GM13976 (cell line): ENCODE measurements at places on chromosomes 5 and 9.

- no peak for DNase-seq
Measured at GRCh38 chr5:80324912-80325311, 5.1 kb downstream of the SPZ1 start.

DNA sequence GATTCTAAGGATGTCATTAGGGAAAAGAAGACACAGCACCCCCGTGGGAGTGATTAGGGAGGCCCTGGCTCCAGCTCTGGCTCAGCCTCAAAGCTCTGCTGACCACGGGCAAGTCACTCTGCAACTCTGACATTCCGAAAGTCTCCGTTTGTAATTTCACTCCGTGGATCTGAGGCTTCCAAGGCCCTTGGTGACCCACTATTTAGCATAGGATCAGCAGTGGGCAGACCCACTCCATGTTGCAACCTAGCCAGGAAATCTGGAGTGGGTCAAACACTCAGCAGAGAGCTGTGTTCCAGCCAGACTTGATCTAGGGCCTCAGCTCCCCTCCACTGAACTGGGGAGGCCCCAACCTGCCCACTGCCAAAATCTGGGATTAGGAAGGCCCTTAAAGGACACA is 11.8 kb downstream of the PHF19 start:
- no peak for DNase-seq

- no peak for DNase-seq
Measured at GRCh38 chr5:149125386-149125891, 15.9 kb upstream of the ABLIM3 start.

GRCh38 chr5:10202089-10202910 is 47.4 kb downstream of the ATPSCKMT start:
- DNase-seq, result no peak

DNA sequence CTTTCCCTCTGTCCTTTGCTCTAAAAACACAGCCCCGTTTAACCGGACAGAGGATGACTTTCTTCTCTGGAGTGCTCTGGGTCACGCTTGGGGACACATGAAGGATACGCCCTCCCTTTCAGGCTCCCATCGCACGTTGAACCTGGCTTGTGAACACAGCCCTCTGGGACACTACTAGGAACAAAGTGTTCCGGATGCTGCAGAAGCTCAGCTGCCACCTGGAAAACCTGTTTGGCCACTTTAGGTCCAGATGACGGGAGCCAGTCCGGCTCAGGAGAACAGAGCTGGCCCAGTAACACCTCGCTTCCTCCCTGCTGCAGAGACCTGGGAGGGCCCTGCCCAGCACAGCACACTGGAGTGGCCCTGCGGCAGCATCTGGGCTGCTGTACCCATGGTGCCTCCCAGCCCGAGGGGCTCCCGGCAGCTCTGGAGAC is 60.1 kb downstream of the GADD45G start:
- DNase-seq, result no peak

GRCh38 chr5:132822650-132823480 is 7.6 kb downstream of the SHROOM1 start:
- peak; percentile 43 for DNase-seq

- peak; percentile 66 for DNase-seq
Measured at GRCh38 chr5:98769210-98769958, 4.1 kb upstream of the RGMB start.

- DNase-seq, result no peak
Measured at GRCh38 chr5:78587775-78588291, 60.7 kb downstream of the LHFPL2 start.

GRCh38 chr5:79133121-79133656 is 21.6 kb downstream of the BHMT start:
- DNase-seq, result peak; percentile 32

- DNase-seq, result no peak
Measured at GRCh38 chr5:54093081-54093492, 217.3 kb downstream of the ARL15 start.

DNA sequence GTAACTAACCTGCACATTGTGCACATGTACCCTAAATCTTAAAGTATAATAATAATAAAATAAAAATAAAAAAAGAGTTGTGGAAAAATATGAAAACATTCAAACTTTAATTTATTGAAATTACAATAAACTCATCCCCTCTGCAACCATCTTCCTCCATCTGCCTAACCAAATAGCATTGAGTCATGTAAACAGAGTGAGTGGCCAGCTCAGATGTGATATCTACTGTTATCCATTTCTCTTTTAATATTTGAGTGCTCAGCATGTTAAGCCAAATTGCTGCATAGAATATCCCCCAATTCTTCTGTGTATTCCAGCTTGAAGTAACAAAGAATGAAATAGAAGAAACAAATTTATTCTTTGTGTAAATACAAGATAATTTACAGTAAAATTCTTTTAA is 124.4 kb upstream of the HMHB1 start:
- no peak for DNase-seq

DNA sequence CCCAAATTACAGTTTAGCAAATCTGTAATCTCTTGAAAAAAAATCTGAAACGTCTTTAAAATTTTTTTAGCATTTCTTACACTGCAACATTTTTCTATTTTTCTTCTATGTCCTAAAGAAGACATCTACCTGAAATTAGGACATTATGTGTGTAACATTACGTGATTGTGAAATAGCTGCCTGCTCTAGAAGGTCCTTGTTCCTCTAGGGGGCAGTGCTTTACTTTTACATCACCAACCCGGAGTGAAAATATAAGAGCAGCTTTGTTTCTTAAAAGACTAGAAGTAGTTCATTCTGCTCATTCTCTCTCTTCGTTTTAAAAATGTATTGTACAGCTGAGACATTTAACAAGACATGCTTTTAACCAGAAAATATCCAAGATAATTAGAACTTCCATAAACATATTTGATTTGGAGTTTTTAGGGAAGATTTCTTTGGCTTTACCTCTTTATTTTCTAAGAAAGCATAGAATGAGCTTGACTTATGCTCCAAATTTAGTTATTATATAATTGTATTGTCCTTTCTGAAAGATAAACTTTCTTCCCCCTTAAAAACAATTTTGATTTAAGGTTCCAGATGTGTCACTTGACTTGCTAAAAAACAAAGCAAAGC is 48.1 kb upstream of the RIOK2 start:
- peak; percentile 31 for DNase-seq

DNA sequence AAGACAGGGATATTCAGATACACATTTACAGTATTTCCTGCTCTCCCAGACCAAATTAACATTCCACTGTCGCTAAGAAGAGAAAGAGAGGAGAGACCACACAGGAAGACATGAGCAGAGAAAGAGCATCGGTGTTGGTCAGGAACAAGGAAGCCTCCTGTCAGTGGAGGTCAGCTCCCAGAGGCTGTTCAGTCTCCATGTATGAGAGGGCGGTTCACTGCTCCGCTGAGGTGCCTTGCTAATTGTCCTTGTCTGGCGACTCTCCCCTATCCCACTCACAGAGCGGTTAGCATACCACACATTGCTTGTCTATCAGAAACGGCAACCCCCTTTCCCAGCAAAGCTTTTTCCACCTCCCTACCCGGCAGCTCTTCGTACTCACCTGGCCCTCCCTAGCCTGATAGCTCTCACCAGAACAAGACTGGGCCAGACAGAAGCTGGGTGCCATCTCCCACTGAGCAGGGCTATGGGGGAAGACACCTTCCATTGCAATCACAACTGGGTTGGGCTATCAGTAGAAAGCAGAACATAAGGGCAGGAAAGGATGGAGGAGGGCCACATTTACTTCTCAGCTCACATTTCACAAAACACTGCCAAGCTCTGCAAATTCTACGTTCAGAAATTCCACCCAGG is 58.6 kb upstream of the LMNB1 start:
- DNase-seq, result no peak

DNA sequence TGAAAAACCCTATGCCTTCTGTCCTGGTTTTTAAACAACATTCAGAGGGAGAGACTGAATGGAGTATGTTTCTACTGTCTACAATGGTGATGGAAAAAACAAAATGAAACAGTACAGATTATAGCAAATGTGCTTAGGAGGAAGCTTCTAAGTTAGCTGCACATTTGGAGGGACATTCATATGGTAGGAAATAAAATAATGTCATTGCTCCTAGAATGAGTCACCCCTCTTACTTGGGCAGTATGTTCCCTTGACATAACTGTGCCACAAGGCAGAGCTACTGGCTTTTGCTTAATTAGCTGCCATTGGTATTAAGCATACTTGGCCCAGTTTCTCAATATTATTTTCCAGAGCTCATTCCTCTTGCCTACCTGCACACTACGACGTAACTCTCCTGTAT is 128.9 kb downstream of the GDNF start:
- no peak for DNase-seq
